GM12878 (cell line): ENCODE measurements at places on chromosomes 3 and 15.

GRCh38 chr3:97949110-97949485 is 23.1 kb downstream of the RIOX2 start:
- DNase-seq, result no peak

- no peak for DNase-seq
Measured at GRCh38 chr3:38154625-38155255, 10.6 kb upstream of the OXSR1 start.

GRCh38 chr15:38374029-38374428 is 79.9 kb upstream of the FAM98B start:
- no peak for DNase-seq

- DNase-seq, result no peak
Measured at GRCh38 chr3:114144909-114145688, 33.8 kb downstream of the DRD3 start.

GRCh38 chr3:112170046-112170445 is 37.0 kb upstream of the GCSAM start:
- DNase-seq, result no peak

DNA sequence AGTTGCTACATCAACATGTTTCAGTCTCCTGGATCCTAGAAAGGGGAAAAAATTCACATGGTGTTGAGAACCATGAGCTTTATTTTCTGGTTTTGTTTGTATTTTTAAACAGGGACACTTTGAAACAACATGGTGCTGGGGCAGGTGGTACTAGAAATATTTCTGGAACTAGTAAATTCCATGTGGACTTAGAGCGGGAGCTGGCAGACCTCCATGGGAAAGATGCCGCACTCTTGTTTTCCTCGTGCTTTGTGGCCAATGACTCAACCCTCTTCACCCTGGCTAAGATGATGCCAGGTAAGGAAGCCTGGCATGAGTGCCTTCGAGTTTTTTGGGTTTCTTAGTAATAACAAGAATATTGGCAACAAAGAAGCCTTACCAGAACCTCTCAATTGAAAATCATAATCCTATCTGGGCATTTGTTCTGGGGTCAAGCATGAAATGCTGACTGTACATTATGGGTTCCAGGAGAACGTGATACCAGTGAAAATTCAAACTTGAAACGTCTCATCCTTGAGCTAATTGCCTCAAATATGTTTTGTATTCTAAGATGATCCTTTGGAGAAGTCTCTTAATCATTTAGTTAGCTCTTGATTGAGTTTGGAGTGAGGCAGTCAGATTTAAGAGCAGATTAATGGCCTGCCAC is 7.9 kb downstream of the ALAS1 start:
- no peak for DNase-seq

DNA sequence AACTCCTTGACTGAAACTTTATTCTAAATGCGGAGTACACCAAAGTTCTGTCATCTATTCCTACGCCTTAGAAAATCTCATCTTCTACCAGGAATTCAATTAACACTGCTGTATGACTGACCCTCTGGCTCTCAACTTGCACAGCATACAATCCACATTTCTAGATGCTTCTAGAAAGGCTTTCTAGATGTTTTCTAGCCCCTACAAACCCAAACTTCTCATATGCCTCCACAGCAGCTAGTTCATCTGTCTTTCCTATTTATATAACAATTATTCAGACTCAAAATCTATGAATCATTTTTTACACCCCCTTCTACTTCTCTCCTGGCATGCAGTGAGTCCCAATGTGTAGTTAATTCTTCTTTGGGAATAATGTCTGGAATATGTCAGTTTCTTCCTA is 13.2 kb downstream of the INO80 start:
- DNase-seq, result no peak
